ENCODE measurements at places on chromosomes 3 and 15.

- DNase-seq = no peak
These were observed 4.7 kb downstream of the INAFM2 start for GRCh38 chr15:40328176-40328575.

DNA sequence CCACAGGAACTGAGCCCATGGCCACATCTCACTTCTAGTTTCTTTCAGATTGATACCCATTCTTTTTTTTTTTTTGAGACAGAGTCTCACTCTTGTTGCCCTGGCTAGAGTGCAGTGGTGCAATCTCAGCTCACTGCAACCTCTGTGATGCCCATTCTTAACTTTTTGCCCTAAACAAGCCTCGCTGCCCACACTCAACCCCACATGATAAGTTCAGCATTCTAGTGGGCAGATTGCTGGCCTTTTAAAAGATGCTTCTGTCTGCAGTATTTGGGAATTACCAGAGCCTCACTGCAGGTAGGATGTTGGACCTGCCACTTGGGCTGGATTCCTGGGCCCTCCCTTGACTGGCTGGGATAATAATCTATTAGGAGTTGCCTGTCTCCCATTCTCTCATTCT is 51.0 kb downstream of the TRANK1 start:
- DNase-seq = no peak

GRCh38 chr15:70072479-70072878 is 25.2 kb downstream of the TLE3 start:
- DNase-seq = no peak

DNA sequence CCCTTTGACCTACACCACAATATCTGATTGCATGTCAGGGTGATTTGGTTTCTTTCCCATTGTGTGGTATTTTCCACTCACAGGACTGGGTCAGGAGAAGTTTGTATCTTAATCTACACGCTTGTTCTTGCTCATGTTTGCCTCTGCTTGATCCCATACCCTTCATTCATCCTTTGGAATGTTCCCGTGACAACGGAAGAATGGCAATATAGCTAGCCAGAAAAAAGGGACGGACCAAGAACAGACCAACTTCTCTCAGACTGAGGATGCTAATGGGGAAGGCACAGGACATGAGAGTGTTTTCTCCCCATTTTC is 7.8 kb upstream of the THSD4 start:
- DNase-seq = no peak

DNA sequence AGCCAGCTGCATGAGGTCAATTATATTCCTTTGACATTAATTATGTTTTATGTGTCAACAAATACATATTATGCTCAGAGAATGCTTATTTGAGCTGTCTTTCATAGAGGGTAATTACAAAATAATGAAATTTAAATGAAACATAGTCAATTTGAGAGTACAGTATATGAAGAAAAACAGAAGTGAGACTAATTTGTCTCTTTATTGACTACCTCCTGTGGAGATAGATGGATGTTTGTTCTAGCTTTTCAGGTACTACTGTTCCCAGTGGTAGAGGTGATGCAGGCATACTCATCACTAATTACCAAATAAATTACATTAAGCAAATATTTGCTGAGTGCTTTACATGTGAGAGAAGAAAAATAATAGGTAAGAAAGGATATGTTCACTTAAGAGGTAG is 1129.6 kb downstream of the OTOL1 start:
- no peak for DNase-seq

- no peak for DNase-seq
These were observed 79.0 kb downstream of the ASB7 start for GRCh38 chr15:100681335-100681746.

- DNase-seq = peak; percentile 33
These were observed 71.5 kb downstream of the SSR3 start for GRCh38 chr3:156483426-156483825.

DNA sequence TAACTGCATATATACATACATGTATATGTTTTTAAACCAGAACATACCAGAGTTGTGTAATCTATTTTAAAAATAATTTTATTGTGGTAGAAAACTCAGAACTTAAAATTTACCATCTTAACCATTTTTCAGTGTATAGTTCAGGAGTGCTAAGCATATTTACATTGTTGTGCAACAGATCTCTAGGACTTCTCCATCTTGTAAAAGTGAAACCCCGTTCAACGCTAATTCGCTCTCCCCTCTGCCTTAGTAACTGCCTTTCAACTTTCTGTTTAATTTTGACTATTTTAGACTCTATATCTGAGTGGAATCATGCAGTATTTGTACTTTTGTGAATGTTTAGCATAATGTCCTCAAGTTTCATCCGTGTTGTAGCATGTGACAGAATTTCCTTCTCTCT is 51.8 kb upstream of the SSR3 start:
- DNase-seq = no peak

- DNase-seq = no peak
These were observed 10.5 kb upstream of the ANO10 start for GRCh38 chr3:43632269-43632733.

DNA sequence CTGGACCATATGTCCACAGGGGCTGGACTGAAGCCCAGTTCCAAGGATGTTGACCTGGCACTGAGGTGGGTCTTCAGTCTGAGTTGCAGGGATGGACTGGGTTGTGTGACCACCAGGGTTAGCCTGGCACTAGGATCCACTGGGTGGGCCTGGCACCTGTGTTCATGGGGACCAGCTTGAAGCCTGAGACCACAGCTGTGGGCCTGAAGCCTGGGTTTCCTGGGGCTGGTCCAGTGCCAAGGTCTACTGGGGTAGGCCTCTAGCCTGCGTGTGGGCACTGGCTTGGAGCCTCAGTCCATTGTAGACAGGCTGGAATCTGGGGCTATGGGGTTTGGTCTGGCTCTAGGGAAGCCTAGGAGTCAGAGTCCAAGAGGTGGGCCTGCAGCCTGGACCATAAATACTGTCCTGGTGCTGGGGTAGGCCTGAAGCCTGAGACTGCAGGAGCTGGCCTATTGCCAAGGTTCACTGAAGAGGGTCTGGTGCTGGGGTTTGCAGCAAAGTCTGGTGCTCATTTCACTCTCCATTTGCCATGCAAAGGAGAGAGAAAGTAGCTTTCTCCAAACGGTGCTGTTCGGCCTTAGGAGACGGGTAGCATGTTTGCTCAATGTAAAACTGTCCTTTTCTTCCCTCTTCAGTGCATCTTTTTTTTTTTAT is 51.2 kb upstream of the TBC1D5 start:
- no peak for DNase-seq

GRCh38 chr15:57751177-57751800 is 44.8 kb downstream of the POLR2M start:
- DNase-seq = no peak

DNA sequence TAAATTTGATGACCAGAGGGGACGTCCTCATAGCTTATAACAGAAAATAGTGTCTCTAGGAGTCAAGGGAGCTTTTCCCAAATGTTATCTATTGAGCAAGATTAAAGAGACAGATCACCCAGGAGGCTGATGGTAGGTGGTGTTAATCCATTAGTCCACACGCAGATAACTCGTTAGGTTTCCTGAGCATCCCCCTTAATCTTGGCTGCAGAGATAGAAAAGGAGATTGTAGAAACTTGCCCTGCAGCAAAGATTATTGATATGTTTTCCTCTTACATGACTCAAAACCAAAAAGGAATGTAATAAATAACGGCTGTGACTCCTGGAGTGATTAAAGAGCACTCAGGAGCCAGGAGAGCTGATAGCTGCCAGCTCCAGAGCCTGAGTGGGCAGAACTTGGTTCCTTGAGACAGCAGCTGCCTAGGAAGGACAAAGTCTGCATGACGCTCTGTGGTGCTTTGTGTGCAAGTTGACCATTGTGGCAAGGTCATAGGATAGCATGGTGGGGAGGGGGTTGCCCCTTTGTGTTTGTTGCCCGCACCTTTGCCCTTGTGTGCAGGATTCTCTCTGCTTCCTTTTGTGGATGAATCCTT is 234.8 kb downstream of the PTPRG start:
- no peak for DNase-seq

DNA sequence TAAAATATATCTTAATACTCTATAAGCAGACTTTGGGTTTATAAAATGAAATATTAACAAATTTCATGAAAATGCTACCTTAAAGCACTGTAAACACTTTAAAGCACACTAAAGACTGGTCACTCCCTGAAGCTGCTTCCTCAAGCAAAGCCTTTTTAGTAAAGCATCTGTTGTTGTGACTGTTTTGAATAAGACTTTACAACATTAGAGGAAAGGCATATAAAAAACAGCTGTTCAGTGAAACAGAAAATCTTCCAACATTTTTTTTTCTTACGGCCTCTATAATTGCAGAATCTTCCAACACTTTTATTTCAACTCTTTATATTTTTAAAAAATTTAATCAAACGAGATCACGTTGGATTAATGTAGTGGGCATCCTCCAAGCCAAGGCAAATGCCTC is 48.1 kb downstream of the GRK7 start:
- no peak for DNase-seq

DNA sequence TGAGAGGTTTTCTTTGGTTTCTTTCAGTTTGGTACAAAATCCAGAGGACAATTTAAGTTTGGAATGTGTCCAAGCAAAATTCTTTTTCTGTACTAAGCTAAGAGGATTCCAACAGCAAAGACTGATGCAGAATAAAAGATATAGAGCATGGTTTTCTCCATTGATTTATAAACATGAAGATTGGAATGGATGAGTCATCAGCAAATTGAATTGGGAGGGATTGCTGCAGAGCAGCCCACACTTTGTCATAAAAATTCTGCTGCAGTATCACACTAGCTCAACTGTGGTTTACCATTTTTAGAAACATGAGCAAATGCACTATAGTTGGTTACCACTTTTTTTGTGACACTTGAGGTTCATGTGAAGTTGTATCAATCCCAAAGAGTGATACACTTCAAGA is 16.1 kb upstream of the LARP6 start:
- DNase-seq = no peak

DNA sequence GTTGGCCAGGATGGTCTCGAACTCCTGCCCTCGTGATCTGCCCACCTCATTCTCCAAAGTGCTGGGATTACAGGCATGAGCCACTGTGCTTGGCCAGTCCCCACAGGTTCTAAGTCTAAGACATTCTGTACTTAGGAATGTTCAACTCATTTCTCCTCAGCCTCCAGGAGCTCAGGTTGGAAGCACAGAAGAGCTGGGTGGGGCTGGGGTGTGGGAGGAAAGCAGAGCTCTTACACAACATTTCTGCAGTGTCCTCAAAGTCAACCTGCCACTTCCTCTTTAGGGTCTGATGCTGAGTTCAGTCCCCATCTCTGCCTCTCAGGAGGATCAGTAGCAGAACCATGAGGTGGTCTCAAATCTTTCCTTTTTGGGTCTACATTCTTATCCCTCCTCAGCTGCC is 75.5 kb downstream of the MRPL46 start:
- DNase-seq = no peak

- DNase-seq = no peak
These were observed 114.4 kb upstream of the RPL32 start for GRCh38 chr3:12955651-12956315.

- DNase-seq = no peak
These were observed 298.1 kb upstream of the NECTIN3 start for GRCh38 chr3:110773413-110773954.

DNA sequence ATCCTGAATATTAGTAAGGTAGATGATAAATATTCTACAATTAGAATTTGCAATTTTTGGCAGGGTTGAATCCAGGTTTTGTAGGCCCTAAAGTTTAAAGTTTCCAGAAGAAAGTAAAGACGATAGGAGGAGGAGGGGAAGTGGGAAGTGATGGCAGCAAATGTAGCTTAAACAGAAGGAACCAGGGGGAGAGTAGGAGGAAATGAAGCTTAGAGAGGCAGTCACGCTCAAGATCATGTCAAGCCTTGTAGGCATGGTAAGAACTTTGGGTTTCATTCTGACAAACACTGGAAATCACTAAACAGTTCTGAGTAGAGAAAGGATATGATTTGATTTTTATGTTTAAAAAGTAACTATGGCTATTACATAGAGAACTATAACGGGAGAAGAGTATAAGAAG is 63.9 kb downstream of the NR2E3 start:
- no peak for DNase-seq

DNA sequence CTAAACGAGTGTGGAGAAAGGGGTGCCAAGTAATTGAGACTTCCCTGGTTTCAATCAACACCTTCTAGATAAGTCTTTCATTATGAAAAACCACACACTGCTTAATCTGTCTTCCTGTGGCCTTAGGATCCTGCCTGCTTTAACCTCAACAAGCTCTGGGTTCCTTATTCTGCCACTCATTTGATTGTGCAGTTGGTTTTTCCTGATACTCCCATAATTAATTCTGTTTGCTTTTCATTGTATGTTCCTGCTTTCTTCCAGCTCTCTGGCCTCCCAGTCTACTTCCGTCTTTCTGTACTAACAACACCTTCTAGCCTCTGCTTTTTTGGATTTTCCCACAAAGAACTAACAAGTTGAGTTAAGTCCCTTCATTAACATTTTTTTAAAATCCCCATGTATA is 20.2 kb upstream of the GCNT3 start:
- DNase-seq = no peak

- no peak for DNase-seq
These were observed 238.7 kb downstream of the SV2B start for GRCh38 chr15:91338766-91339165.

GRCh38 chr3:191339316-191339917 is 9.1 kb upstream of the UTS2B start:
- DNase-seq = no peak

DNA sequence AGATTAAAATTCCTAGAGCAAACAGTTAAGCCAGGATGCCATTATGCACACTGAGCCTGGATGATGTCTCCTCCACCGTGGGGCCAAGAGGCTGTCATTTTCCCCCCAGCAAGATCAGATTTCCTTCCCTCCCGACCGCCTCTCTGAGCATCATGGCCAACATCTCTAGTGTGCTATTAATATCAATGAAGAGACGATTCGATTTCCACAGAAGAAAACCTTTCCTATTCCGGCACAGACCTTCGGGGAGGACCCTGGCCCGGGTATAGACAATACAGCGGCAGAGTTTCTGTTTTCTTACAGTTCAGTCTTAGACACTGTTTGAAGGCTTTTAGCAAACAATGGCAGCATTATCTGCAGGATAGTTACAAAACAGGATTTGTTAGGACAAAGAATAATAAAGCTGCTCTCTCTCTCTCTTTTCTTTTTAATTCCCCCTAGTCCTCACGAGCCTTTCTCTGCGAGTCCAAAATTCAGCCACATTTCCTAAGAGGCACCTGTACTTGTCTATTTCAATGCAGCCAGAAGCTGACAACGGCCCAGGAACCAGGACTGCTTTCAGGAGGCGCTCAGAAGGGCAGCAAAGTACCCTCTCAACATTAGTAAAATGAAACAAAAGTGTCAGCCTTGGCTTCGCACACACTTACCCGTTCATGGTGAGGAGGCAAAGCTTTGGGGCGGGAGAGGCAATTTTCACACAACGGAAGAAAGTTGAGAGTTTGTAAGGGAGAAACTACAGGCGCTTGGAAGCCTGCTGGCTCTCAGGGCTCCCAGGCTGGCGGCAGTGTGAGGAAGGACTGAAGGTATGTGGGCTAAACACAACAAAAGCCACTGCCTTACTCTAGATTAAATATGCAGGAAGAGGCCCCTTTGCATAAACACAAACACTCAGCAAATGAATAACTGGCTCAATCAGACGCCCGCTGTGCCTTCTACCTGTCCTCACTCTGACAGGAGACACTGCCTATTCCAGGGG is 278.0 kb downstream of the FOXP1 start:
- no peak for DNase-seq

DNA sequence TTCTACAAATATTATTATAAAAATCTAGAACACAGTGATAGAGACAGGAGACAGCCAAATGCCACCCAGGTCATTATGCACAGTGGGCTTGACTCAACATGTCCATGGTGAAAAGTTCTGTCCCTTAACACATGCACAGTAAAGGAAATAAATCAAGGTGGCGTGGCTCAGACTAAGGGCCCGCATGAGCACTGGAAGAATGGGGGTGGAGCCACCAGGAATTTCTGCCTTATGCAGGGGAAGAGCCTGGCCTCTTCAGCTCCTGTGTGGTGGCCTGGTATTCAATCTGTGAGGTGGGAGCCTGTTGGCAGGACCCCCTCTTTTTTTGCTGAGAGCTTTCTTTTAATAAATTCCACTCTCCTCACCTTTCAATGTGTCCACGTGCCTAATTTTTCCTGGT is 17.2 kb upstream of the SPG21 start:
- no peak for DNase-seq
